ENCODE measurements at places on chromosomes 7 and 10.

GRCh38 chr7:22438994-22439393 is 61.0 kb downstream of the STEAP1B start:
- peaks cover 13% of the 10 kb centered on the region for H3K4me1 ChIP-seq
- no peaks in the 10 kb centered on the region for H3K27me3 ChIP-seq
- no peak for DNase-seq
- H3K36me3 ChIP-seq: no peaks in the 10 kb centered on the region
- no peak overlapping the region for H3K4me3 ChIP-seq
- H3K27ac ChIP-seq: no peak overlapping the region

DNA sequence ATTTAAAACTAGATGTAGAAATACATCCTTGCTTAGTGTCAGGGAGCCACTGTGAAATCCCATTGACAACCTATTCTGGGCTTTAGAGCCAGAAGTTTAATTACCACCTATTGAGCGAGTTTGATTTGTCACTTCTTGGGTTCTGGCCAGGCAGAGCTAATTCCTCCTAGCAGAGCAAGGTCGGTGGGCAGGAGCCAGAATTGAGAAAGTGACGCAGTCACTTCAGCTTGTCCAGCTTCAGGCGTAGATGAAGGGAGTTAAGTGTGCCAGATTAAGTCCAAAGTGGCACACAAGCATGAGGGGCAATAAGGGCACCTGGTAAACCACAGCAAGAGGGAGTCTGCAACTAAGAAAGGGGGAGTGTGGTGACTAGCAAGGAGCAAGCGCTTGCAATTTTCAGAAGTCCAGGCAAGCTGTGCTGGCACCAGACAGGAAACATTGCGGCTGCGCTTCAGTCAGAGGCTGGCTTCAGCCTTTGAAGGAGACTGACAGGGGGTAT is 119.4 kb downstream of the ST7 start:
- H3K4me3 ChIP-seq: no peak overlapping the region
- no peaks in the 10 kb centered on the region for H3K27me3 ChIP-seq
- no peak overlapping the region for H3K27ac ChIP-seq
- H3K36me3 ChIP-seq: peaks cover 3% of the 10 kb centered on the region
- DNase-seq: no peak

DNA sequence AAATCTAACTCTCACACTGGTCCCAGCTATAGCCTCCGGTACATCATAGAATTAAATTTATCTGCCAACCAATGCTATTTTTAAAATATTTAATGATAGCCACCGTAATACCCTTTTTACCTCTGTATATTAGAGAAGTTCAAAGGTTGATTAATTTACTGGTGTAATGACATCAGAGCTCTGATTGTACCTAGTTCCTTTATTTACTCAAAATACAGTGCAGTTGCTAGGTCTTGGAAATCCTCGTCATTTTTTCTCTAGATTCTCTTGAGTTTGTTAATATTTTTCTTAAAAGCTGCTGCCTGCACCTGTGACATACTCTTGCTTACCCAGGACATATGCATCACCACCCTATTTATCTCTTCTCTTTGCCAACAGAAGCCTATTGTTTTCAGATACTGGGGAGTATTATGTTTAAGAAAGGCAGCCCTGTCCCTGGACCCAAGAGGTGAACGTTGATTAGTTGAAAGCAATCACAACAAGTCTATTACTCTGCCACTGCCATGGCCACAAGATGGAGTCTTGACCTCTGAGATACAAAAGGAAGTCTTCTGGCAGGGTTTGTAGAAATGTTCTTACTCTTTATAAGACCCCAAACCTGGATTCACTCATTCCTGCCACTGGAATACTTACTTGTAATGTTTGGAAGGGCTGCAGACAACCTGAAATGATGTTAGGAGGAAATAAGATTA is 25.6 kb upstream of the TMEM26 start:
- no peak overlapping the region for H3K4me3 ChIP-seq
- no peak overlapping the region for H3K27ac ChIP-seq
- no peak for DNase-seq
- no peaks in the 10 kb centered on the region for H3K4me1 ChIP-seq

DNA sequence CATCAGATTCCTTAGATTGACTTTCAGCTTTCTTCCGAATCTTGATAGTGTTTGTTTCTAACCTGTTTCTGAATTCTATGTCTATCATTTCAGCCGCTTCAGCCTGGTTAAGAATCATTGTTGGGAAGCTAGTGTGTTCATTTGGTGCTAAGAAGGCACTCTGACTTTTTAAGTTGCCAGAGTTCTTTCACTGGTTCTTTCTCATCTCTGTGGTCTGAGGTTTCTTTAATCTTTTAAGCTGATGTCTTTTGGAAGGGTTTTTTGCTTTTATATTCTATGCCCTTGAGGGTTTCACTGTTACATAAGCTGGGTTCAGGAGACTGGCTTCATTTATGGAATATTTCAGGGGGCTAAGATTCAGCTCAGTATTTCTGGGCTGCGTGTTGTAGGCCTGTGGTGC is 104.5 kb upstream of the PRSS58 start:
- DNase-seq: no peak
- H3K27me3 ChIP-seq: no peaks in the 10 kb centered on the region
- no peaks in the 10 kb centered on the region for H3K36me3 ChIP-seq
- H3K27ac ChIP-seq: no peak overlapping the region

GRCh38 chr7:74356589-74357315 is 67.5 kb downstream of the CLIP2 start:
- DNase-seq: no peak
- no peaks in the 10 kb centered on the region for H3K27me3 ChIP-seq
- H3K36me3 ChIP-seq: no peaks in the 10 kb centered on the region

DNA sequence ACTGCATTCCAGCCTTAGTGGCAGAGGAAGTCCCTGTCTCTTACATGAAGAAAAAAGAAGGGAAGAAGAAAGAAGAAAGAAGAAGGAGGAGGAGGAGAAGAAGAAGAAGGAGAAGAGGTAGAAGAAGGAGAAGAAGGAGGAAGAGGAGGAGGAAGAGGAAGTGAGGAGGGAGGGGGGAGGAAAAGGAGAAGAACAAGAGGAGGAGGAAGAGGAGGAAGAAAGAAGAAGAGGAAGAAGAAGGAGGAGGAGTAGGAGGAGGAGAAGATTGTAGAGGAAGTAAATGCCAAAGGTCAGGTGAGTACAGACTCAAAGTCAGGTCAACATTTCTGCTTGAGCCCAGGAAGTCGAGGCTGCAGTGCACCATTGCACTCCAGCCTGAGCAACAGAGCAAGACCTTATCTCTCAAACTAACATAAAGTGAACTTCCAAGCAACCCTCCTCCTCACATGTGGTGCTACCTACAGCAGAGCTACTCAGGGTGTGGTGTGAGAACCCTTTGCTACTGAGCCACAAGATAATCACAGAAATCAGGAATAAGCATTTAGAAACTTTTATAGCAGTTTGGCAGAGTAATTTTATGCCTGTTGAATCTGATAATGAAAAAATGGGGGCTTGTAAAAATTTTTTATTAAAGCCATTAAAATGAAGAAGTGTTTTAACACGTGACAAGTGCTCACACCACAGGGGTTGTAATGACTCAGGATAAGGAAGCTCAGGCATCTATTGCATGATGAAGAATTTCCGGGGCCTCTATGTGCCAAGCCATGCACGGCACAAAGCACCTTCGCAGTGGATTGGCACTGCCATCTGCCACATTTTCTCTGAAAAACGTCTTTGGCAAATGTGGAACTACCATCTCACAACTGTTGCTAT is 224.9 kb upstream of the AUTS2 start:
- H3K4me1 ChIP-seq: peaks cover 2% of the 10 kb centered on the region
- H3K27me3 ChIP-seq: no peaks in the 10 kb centered on the region
- peak; percentile 5 for DNase-seq

GRCh38 chr10:125093199-125093973 is 67.0 kb downstream of the CTBP2 start:
- H3K4me1 ChIP-seq: peaks cover 8% of the 10 kb centered on the region
- no peak overlapping the region for H3K4me3 ChIP-seq
- H3K36me3 ChIP-seq: peaks cover 4% of the 10 kb centered on the region
- no peak overlapping the region for H3K27ac ChIP-seq
- DNase-seq: no peak
- H3K27me3 ChIP-seq: no peaks in the 10 kb centered on the region

GRCh38 chr10:101062232-101063049 is 652 bp downstream of the KAZALD1 start:
- peaks cover 45% of the 10 kb centered on the region for H3K27me3 ChIP-seq
- no peak overlapping the region for H3K4me3 ChIP-seq
- no peak overlapping the region for H3K27ac ChIP-seq
- peaks cover 35% of the 10 kb centered on the region for H3K4me1 ChIP-seq

DNA sequence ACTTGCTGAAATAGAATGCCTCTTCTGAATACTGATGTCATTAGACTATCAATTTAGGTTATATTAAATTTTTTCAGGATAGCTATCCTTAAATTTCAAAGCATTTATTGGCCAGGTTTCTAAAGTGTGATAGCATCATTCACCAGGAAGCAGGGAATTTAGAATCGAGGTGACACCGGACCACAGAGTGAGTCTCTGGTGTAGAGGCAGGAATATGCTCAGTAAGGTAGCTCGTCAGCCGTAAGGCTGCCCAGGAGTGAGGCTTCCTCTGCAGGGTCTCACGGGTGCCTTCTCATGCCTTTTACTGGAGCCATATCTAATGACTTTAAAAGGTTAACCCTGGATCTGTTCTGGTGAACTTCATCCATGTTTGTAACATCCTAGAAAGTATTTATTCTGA is 170.8 kb upstream of the KLF14 start:
- H3K27me3 ChIP-seq: no peaks in the 10 kb centered on the region
- DNase-seq: no peak
- no peak overlapping the region for H3K27ac ChIP-seq
- no peak overlapping the region for H3K4me3 ChIP-seq

DNA sequence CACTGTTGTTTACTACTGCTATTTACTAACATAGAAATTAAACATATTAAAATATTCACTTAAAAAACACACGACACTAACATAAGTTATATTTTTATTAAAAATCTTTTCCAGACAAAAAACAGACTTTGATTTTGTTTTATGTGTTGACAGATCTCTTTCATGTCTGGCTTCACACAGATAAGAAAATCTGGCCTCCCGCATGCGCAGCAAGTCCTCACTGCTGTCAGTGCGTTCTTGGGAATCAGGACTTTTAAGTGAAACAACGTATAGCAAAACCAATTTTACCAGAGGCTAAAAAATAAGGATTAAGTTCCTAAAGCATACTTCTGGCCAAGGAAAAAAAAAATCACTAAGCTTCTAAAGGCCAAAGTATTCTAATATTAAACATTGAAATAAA is 1.2 kb upstream of the IDI1 start:
- DNase-seq: peak; percentile 45
- H3K4me1 ChIP-seq: peaks cover 17% of the 10 kb centered on the region
- H3K27me3 ChIP-seq: no peaks in the 10 kb centered on the region
- peaks cover 13% of the 10 kb centered on the region for H3K36me3 ChIP-seq

- H3K4me3 ChIP-seq: no peak overlapping the region
- H3K27me3 ChIP-seq: no peaks in the 10 kb centered on the region
- H3K27ac ChIP-seq: no peak overlapping the region
- no peak for DNase-seq
- H3K36me3 ChIP-seq: no peaks in the 10 kb centered on the region
Observed at GRCh38 chr10:6297951-6298381, 95.2 kb downstream of the PFKFB3 start.

DNA sequence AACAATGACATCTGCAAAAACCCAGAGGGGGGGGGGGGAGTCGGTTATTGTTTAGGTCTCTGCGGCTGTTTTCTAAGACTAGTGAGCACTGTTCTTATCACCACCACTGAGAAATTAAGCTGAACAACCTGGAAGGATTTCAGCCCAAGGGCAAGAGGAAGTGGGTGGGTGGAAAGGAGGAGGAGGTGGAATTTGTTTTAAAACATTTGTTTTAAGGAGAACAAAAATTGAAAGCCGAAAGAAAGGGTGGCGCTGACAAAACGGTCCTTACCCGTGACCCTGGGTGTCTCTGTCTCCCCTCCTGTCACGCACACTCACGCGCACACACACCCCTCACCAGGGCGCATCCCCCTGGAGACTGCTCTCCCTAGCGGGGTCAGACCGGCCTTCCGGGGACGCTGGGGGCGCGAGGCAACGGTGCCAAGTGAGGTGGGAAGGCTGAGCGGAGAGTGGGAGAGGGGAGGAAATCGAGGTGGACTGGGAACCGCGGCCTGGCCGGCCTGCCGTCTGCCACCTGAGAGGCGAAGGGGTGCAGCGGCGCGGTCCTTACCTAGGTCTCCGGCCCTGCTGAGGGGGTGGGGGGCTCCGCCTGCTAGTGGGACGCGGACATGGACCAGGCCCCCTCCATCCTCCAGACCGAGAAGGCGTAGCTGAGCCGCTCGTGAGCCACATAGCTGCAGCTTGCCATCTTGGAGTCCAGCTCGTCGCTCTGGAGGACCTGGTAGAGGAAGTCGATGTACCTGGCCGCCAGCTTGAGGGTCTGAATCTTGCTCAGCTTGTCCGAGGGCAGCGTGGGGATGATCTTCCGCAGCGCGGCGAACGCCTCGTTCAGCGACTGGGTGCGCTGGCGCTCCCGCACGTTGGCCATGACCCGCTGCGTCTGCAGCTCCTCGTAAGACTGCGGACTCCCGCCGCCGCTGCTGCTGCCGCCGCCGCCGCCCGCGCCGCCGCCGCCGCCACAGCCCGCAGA is 1.0 kb downstream of the TWIST1 start:
- no peaks in the 10 kb centered on the region for H3K36me3 ChIP-seq
- peaks cover 35% of the 10 kb centered on the region for H3K27me3 ChIP-seq
- H3K27ac ChIP-seq: no peak overlapping the region
- peak overlapping the region; percentile 70 for H3K4me3 ChIP-seq
- H3K4me1 ChIP-seq: peaks cover 7% of the 10 kb centered on the region

- H3K36me3 ChIP-seq: no peaks in the 10 kb centered on the region
- DNase-seq: no peak
- H3K27ac ChIP-seq: no peak overlapping the region
Observed at GRCh38 chr10:86100581-86101061, 266.0 kb downstream of the GRID1 start.

GRCh38 chr7:117896339-117896738 is 23.1 kb upstream of the CTTNBP2 start:
- H3K36me3 ChIP-seq: no peaks in the 10 kb centered on the region
- no peak overlapping the region for H3K4me3 ChIP-seq
- H3K27ac ChIP-seq: no peak overlapping the region
- DNase-seq: no peak

DNA sequence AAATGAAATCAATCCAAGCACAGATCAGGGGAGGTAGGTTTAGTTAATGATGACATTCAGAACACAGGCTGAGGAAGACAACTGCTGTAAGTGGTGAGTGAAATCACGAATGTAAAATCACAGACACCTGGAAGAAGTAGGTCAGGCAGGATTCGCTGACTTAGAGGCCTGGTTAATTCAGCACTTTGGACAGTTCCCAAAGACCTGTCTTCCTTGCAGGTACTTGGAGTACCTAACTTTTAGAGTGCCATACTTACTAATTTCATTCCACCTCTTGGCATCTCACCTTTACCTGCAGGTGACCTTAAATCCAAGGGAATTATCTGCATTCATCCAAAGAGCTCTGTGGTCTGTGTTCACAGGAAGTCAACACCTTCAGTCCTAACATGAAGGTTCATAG is 822.3 kb downstream of the PHTF2 start:
- H3K27ac ChIP-seq: no peak overlapping the region
- H3K36me3 ChIP-seq: no peaks in the 10 kb centered on the region
- DNase-seq: no peak
- no peaks in the 10 kb centered on the region for H3K4me1 ChIP-seq

GRCh38 chr7:102860351-102860811 is 52.4 kb upstream of the LRRC17 start:
- no peaks in the 10 kb centered on the region for H3K36me3 ChIP-seq
- H3K4me1 ChIP-seq: no peaks in the 10 kb centered on the region
- H3K4me3 ChIP-seq: no peak overlapping the region
- DNase-seq: no peak
- no peaks in the 10 kb centered on the region for H3K27me3 ChIP-seq
